ENCODE measurements at places on chromosomes 3 and 15.

DNA sequence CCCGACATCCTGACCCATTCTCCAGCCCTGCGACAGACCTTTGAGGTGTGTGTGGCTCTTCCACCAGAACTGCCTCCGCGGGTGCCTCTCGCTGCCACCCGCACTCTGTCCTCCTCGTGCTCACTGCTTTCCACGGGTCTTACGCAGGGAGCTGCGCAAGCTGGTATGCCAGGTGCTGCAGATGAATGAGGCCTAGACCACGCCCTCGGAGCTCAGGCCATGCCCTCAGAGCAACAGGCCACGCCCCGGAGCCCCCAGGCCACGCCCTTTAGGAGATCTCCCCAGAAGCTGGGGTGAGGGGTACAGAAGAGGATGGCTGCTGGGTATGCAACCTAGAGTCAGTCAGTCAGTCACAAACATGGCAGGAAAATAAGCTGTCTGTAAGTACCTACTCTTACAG lies 300.3 kb downstream of the GABRG3 start:
- DNase-seq: no peak

DNA sequence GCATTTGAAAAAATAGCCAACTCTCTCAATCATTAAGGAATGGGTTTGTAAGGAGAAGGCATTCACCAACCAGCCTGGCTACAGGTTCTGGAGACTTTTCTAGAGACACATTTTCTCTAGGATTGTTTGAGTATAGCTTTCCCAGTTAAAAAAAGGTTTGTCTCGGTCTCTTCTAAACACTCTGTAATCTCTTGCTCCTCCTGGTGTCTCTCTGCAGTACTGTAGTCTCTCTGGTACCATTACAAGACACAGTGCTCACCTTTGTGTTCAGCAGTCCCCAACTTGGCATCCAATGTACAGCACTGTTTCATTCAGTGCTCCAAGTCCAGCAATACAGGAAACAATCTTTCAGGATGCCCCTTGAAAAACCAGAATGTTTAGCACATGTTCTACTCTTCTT lies 534.4 kb downstream of the ZNF385D start:
- no peak for DNase-seq

DNA sequence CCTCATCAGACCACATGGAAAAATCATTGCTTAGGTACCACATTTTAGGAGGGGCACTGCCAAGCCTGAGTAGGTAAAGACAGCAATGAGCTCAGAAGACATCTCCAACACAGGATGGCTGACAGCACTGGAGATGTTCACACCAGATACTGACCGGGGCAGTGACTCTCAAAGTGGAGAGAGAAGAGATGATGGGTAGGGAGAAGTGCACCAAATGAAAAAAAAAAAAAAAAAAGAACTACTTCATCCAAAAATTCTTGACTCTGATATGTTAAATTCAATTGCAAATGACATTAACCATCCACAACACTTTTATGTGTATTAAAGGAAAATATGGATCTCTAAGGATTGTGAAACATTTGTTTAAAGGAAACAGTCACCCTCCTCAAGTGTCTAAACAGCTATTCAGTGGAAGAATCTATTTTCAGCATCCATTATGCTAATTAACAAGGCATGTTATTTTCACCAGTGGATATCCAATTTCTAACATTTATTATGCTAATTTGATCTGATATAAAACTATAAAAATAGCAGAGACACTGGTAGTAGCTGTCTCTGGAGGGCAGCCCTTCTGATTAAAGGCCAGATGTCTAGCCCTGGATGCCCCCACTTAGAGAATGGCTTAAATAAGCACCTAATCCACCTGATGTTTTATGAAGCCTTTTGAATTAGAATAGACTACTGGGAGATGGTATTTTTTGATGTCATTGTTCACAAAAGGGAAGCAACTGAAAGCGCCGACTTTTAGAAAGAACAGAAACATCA lies 48.2 kb upstream of the VGLL4 start:
- DNase-seq: no peak

- no peak for DNase-seq
These were observed 7.7 kb downstream of the RYK start for GRCh38 chr3:134242649-134243617.

DNA sequence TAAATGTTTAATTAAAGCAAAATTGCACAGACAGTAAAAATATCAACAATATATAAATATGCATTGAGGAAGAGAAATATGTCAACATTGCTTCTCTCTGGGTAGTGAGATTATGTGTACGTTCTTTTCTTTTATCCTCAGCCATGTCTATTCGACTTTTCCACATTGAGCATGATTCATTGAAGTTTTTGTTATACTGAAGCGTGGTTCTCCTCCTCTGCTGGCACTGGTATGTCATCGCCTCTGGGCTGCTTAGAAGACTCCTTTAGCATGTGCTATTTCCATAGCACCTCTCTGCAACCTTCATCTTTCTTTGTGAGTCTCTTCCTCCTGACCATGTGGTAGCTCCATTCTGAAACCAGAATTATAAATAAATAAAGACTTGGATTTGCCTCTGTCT lies 65.8 kb upstream of the AKAP13 start:
- no peak for DNase-seq

DNA sequence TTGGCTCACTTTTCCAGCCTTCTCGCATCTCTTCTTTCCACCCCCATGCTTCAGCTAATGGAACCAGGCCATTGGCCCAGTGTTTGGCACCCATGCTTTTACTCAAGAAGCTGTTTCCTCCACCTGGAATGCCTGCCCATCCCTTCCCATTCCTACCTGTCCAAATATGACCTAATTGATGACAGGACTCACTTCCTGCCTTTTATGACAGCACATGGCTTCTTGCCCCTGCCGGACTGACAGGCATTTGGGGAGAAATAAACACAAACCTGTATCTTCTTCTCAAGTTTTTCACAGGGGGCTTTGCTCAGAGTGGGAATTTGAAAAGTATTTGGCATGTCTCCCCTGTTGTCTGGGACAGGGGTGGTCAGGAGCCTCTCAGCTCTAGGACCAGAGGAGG lies 120.1 kb downstream of the ABHD5 start:
- no peak for DNase-seq

GRCh38 chr3:190325923-190326322 lies 3.7 kb upstream of the CLDN1 start:
- DNase-seq: no peak

DNA sequence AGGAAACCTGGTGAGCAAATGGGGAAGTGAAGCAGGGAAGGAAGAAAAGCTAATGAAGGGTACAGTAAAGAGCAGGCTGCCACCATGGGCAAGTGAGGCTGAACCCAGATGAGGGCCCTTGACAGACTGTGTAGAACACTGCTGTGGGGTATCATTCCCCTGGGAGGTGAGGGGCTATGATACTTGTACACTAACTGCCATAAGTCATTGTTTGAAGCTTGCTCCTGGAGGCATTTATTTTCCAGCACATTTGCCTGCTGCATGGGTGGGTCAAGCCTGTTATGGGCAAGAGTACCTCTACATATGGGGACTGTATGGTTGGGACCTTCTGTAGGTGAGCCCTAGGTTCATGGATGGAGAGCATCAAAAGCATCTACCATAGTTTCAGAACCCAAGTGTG lies 57.4 kb downstream of the POMGNT2 start:
- DNase-seq: no peak

DNA sequence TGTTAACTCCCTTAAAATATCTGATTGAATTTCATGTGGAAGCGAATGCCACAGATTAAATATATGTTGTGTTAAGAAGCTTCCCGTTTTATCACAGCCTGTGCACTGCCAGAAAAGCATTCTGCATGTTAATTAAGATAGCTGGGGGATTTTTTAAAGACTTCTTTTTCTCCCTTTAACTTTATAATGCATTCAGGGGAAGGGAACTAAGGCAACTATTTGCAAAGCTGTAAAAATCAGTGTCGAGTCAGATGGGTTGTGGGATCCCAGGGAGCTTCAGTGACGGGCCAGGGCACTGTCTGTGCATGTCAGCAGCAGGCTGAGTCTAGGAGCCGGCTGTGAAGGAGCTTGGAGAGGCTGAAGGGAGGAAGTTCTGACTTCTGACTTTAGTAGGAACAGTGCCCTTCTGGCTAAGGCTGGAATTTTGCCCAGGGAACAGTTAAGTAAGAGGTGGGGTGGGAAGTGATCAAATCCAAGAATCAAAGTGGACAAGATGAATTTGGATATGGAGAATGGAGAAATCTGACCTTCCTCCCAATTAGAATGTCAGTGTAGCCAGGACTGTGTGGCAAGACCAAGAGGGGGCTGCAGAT lies 77.7 kb downstream of the ABHD5 start:
- no peak for DNase-seq

DNA sequence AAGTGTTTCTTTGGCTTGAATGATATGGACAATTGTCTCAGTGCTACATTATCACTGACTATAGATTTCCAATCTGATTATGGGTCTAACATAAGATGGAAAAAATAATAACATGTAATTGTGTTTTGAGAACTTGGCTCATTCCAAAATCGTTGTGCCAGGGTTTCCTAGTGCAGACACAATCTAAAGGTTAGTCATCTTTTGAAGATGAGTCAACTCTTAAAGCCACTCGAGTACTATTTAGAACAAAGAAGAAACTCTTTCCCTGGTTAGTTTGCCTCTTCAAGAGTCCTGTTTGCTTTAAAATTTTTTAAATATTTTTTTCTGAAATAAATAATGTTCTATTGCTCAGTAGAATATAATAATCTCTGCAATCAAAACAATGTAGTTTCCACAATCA lies 301.0 kb downstream of the CADM2 start:
- DNase-seq: no peak

GRCh38 chr15:39124155-39124552 lies 456.7 kb upstream of the THBS1 start:
- no peak for DNase-seq

DNA sequence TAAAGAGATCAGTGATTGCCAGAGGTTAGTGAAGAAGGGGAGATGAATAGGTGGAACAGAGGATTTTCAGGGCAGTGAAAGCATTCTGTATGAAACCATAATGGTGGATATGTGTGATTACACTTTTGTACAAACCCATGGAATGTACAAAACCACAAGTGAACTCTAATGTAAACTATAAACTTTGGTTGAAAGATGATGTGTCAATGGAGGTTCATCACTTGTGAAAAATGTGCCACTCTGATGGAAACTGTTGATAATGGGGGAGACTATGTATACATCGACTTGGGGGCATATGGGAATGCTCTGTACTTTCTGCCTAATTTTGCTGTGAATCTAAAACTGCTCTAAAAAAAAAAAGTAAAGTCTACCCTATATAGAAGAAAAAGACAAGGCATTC lies 68.7 kb upstream of the ARHGEF3 start:
- DNase-seq: no peak

DNA sequence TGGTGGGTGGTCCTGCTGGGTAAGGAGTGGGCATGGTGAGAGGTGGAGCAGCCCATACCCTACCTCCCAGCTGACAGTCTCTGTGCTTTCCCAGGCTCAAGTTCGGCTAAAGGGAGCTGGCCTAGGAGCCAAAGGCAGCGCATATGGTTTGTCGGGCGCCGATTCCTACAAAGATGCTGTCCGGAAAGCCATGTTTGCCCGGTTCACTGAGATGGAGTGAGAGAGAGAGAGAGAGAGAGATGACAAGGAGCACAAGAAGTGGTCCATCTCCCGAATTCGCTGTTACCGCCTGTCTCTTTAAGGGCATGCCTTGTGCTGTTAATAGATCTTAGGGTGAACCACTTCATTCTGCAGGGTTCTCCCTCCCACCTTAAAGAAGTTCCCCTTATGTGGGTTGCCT lies 29.5 kb downstream of the RBM5 start:
- no peak for DNase-seq

- DNase-seq: no peak
These were observed 34.3 kb upstream of the LRTM1 start for GRCh38 chr3:54962200-54962599.

DNA sequence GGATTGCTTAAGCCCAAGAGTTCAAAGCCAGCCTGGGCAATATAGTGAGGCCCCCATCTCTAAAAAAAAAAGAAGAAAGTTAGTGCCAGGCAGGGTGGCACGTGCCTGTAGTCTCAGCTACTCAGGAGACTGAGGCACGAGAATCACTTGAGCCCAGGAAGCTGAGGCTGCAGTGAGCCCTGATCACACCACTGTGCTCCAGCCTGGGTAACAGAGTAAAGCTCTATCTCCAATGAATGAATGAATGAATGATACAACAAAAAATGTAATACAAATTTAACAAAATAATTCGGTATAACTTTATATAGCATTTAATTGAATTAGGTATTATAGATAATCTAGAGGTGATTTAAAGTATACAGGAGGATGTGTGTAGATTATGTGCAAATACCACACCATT lies 29.7 kb downstream of the DENND4A start:
- no peak for DNase-seq

DNA sequence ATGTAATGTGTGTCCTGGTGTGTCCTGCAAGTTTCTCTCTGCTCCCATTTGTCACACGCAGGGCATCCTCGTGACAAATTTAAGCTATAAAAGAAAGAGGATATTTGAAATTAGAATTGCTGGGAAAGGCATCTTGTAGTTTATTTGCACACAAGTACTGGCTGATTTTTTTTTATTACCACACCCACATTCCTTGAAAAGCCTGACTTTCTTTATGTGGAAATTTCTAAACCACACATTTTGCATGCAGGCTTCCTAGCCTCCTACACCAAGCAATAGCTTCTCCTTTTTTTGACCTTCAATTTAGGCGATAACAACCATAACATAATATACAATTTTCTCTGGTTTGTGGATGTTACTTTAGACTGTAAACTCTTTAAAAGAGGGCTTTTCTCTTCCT lies 126.1 kb downstream of the SERPINI1 start:
- DNase-seq: no peak

GRCh38 chr15:76625267-76625666 lies 279.9 kb downstream of the SCAPER start:
- DNase-seq: no peak

DNA sequence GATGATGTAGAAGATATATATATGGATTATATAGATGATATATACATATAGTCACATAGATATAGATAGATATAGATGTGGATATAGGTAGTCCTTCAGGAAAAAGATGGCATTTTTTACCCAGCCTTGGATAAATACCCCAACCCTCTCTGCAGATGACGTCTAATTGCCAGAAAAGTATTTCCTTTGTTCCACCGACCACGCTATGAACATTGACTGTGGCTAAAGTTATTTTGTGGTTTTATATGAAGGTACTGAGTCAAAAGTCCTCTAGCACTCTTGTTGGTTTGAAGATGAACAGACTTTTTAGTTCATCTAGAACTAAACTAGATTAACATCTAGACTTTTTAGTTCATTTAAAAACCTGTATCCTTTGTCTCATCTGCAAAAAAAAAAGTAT lies 207.7 kb downstream of the PLOD2 start:
- no peak for DNase-seq

DNA sequence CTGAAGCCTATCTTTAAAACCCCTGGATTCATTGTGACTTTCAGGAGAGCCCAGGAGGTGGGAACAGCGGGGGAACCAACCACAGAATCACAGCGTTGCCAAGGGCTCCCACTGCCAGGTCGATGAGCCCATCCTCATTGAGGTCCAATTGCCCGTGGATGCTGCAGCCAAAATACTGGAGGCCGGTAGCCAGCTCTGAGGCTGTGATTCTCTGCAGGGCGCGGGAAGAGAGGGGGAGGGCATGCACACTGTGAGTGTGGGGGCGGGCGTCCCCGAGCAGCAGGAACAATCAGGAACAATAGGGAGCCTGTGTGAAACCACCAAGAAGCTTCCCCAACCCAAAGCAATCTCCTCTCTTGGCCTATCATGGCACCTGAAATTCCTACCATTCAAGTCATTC lies 53.4 kb downstream of the FEM1B start:
- DNase-seq: no peak
